ENCODE measurements at places on chromosomes 3 and 15.

- DNase-seq, result no peak
These were observed 244.1 kb downstream of the CNTN3 start for GRCh38 chr3:74370342-74370741.

DNA sequence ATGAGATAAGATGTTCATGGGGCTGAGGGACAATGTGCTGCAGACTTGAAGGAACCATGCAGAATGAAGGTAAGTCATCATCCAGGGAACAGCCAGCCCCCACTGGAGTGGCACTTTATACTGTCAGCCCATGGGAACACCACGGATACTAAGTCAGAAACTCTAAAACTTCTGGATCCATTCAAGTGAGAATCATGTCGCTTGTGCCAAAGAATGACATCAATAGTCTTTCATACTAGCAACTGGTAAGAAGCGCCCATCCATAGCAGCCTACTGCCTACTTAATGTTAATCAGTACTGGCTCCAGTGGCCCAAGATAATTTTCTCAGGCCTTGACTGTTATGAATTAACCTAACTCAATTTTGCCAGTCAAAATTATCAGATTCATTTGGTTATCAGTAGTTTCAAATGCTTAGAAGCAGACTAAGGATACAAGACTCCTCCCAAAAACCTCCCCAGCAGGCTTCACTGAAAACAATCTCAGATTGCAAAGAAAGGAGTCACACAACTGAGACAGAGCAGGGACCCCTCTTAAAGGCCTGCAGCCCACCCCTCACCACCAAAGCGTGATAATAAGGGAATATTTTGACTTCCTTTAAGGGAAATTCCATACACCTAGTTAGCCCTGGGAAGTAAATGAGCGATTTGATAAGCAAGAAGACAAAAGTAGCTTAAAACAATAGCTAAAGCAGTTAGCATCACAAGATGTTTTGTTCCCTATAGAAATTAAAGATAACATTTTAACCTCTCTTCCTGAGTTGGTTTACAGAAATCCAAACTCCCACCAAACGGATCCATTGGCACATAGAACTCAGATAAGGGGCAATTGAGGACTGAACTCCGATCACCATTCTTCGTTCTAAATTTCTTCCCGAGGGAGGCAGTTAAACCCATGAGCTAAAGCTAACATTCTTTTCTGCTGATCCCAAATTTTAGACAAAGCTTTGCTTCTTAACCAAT is 98.8 kb downstream of the TGFBR2 start:
- DNase-seq, result no peak

- no peak for DNase-seq
These were observed 16.7 kb downstream of the MIX23 start for GRCh38 chr3:122366379-122366749.

GRCh38 chr15:40081691-40082194 is 26.9 kb downstream of the BMF start:
- DNase-seq, result peak; percentile 87

DNA sequence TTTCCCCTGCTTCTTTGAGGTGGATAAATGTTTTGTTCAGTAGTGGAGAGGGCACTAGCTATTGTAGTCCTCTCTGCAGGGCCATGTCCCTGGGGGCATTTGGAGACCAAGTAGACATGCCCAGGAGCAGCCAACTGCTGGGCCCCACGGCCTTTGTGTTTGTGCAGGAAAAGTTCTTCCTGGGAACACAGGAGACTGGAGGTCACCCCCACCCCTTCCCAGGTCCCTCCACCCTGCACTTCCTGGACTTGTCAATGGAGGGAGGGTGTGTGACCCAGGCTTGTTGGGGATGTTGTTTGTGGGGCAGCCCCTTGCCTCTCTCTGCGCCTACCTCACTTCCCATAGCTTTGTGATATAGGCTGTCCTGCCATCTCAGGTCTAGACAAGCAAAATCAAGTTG is 317.0 kb upstream of the LRRFIP2 start:
- DNase-seq, result no peak

DNA sequence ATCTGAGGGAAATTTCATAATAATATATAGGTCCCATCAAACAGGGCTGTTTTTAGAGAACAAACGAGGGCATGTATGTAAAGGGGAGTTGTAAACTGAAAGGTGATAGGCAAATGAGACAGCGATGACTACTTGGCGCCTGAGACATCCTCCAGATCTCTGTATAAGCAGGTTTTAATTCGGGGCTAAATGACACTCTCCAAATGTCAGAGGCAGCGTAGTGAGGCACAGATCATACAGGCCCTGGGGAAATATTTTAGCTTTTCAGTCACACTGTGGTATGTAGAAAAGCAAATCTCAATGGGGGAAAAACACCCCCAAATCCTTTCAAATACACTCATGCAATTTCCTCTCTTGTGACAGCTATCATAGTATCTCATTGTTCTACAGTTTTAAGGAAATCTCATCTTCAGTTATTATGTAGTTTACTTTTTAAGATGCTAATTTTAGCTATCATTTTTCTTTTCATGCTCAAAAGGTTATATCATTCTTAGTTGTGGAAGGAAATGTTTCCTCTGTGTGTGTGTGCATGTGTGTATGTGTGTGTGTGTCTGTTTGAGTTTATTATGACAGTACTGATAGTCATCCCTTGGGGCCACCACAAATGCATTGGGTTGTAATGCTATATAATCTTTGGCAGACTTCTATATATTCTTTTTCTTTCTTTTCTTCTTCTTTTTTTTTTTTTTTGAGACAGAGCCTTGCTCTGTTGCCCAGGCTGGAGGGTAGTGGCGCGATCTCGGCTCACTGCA is 1.1 kb downstream of the TPRG1 start:
- DNase-seq, result no peak

DNA sequence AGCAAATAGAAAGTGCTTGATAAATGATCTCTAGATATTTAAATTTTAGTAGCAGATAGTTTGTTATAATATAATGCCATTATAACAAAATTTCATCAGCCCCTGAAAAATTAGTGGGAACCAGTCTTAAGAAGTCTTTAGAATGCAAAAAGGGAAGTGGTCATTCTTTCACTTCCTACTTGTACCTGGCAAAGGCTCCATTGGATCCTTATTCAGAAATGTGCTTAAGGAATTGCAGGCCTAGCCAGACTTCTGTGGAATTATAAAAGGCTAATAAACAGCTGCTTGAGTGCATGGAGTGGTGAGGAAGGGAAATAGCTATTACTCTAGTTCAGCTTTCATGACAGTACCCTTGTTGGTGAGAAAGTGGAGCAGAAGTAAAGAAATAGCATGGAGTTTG is 24.2 kb downstream of the PPM1L start:
- DNase-seq, result no peak

DNA sequence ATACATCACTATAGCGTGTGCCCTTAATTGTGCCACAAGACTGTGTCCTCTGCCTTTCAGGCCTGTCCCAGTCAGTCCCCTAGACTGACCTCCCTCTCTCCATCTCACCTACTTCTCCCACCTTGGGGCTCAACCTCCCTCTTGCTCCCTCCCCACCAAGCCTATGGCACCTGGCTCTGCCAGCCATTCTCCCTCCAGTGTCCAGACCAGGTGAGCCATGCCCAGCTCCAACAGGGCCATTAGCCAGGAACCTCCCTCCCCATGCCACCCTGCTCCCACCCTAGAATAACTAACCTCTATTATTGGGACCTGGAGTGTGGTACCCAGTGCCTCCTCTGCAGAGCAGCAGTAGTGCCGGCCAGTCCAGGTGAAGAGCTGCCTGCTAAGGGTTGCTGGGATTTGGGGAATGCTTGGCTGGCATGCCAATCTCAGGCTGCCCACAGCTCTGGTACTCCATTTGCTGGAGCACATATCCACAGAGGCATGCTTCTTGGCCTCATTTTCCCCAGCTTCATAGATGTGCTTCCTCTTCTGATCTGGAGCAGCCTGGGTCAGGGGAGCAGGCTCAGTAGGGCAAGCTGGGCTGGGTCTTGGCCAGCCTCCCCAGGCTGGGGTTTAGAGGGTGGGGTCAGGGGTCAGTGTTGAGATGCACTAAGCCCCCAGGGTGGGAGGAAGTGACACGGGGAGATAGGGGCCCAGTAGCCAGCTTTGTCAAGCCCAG is 38.8 kb downstream of the SAXO2 start:
- peak; percentile 6 for DNase-seq

DNA sequence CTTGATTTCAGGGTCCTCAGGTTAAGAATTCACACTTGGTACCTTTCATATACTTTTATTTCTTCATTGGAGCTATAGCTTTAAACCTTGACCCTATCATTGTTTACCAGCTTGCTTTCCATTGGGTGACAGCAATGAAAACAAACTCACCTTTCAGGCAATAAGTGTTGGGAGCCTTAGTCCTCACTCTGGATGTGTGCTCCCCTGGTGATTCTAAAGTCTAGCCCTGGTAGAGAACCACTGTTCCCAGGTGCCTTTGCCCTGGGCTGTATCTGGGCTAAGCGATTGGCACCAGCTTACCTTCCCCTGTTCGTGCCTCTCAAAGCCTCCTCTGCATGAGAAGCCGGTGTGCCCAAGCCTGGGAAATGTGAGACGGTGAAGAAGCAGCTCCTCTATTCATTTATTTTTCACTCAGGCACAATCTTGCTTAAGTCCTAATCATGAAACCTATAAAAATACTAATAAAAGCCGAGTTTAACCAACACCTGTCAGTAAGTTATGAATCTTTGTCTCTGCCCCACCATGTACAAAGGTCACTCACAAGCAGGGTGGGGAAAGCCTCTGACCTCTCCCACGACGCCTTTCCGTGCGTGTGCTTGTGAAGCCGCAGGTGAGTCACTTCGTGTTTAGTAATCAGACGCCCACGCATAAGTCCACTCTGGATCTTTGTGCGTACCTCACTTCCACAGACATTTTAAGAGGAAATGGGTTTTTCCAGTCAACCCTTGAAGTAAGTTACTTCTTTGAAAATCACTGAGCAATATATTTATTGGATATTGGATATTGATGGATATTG is 12.8 kb upstream of the ARRDC4 start:
- no peak for DNase-seq

DNA sequence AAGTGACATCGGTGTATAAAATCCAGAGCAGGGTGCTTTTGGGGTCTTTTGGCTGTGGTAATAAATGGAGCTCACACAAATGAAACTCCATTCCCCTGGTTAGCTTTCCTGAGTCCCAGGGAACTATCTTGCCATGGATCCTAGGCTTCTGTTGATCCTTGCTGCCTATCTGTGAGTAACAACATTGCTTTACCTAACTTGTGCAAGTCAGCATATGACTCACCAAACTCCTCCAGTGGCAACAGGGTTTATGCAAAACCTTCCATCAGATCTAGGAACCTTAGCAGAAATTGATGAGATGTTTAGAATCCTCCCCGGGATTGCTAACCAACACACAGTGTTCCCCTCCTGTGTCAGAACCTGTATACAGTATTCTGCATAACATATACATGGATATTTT is 105.4 kb downstream of the SCAPER start:
- no peak for DNase-seq

GRCh38 chr15:79956354-79956939 is 14.5 kb downstream of the BCL2A1 start:
- no peak for DNase-seq

DNA sequence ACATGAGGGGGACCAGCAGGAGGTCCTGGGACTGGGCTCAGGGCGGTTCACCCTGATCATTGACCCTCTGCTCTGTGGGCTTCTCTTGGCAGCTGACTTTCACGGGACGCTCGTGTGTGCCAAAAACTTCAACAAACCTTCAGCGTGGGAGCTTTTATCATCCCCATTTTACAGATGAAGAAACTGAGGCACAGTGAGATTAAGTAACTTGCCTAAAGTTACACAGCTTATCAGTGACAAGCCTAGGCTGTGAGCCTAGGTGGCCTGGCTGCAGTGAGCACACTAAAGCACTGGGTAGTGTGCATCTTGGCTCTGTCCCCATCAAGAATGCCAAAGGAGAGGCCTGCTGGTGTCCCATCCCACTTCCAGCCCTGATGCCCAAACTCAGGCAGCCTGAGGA is 23.6 kb upstream of the DUSP7 start:
- no peak for DNase-seq

DNA sequence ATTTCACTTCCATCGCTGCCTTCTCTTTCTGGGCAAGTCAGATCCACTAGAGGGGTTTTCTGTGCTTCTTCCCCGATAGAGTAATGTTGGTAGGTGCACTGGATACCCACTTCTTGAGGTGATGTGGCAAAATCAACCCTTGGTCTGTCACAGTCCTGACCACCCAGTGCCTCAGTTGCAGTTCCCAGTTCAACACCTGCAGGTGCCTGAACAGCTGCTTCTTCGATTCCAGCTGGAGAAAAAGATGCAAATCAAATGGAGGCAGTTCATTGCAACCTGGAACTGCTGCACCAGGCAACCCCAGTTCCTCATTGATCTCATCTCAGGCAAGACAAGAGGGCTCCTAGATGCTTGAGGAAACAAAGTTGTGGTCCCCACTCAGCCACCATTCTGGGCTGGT is 186.6 kb downstream of the UBE2E2 start:
- no peak for DNase-seq

DNA sequence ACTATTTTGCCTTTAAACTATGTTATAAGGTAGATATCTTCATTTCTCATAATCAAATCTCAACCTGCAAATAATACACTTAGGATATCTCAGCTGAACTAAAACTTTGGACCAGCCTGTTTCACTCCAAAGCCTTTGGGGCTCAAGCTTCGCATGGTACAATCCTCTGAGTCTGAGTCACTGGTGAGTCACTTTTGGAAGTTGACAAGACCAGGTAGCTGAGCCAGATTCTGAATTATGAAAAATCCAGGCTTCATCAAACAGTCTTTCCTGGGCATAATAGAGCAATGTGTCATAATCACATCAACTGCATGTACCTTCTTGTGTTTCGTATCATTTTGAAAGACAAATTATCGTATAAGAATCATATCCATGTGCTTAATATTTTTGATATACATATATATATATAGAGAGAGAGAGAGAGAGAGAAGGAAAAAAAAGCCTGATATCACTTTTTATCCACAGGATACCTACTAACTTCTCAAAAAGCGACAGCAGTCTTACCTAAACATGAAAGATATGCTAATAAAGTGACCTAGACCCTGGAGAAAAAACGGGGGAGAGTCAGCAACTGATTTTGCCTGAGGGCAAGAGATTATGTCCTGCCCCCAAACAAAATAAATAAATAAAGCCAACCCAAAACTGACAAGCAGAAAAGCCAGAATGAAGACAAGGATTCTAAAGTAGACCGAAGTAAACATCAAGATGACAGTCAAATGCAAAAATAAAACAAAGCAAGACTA is 263.9 kb upstream of the TGFBR2 start:
- DNase-seq, result no peak

GRCh38 chr3:112409041-112409440 is 76.1 kb downstream of the CD200 start:
- DNase-seq, result no peak

GRCh38 chr3:53729618-53730017 is 116.6 kb downstream of the CHDH start:
- DNase-seq, result no peak

- DNase-seq, result no peak
These were observed 175.8 kb upstream of the ATP11B start for GRCh38 chr3:182617500-182617899.

DNA sequence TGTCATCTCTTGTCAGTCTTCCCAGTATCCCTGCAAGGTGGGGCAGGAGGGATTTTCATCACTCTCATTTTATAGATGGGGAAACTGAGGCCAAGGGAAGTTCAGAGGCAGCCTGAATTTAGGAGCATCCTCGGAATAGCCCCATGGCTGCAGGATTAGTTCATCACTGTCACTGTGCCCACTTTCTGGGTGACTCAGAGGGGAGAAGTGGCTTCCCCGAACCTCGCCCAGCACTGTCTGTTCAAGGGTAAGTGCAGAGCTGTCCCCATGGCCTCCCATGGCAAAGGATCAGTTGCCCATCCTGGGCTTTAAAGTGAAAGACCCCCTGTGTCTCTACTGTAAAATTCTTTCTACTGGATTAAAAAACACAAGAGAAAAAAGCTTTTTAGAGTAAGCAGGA is 60.0 kb upstream of the SEC13 start:
- DNase-seq, result peak; percentile 26
